Activated CD8-positive, alpha-beta memory T cell treated with anti-CD3 and anti-CD28 coated beads, Interleukin-2, amount 10 ng/mL, durations not matched to agents 7 days and 5 days (primary cell): ENCODE measurements at places on chromosomes 13 and 19.

DNA sequence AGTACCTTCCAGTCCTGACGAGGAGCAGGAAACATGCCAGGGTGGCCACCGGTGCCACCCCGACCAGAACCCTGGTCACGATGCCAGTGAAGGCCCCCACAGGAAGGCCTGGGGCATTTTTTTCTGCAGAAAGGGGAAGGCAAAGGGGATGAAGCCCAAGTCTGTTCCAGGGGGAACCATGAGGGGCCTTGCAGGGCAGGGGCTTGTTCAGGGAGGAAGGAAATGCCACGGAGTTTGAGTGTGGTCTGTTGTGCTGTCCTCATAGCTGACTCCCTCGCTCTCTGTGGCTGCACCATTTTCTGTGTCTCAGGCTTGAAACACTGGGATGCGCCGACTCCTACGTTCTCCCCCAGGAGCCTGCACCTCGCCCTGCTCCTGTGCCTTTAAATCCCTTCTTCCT is 27.5 kb upstream of the CEACAM1 start:
- peaks cover 37% of the 10 kb centered on the region for H3K27me3 ChIP-seq
- H3K4me3 ChIP-seq: no peak overlapping the region
- no peak for DNase-seq
- H3K4me1 ChIP-seq: peaks cover 10% of the 10 kb centered on the region
- no peak overlapping the region for H3K27ac ChIP-seq

GRCh38 chr13:30017880-30018279 is 167.5 kb upstream of the UBL3 start:
- DNase-seq: no peak
- H3K27ac ChIP-seq: no peak overlapping the region
- peaks cover 17% of the 10 kb centered on the region for H3K27me3 ChIP-seq
- H3K4me3 ChIP-seq: no peak overlapping the region
- no peaks in the 10 kb centered on the region for H3K36me3 ChIP-seq

DNA sequence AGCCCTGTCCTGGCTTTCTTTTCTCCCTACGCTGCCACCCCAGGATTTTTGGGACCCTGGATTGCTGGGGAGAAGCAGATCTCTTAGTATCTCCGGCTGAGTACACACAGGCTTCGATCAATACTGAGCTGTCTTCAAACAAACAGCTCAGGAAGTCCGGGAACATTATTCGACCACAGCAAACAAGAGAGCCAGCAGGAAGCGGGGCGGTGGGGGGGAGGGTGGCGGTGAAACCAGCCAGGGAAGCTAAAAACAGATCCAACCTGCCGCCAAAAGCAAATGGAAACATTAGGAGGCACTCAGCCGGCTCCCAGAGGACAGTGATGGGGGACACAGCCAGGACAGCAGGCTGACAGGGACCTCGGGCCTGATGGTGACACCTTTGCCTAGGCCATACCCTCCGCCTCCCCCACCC is 12.2 kb upstream of the BCAM start:
- H3K4me3 ChIP-seq: no peak overlapping the region
- DNase-seq: no peak
- H3K27me3 ChIP-seq: no peaks in the 10 kb centered on the region
- no peaks in the 10 kb centered on the region for H3K36me3 ChIP-seq

DNA sequence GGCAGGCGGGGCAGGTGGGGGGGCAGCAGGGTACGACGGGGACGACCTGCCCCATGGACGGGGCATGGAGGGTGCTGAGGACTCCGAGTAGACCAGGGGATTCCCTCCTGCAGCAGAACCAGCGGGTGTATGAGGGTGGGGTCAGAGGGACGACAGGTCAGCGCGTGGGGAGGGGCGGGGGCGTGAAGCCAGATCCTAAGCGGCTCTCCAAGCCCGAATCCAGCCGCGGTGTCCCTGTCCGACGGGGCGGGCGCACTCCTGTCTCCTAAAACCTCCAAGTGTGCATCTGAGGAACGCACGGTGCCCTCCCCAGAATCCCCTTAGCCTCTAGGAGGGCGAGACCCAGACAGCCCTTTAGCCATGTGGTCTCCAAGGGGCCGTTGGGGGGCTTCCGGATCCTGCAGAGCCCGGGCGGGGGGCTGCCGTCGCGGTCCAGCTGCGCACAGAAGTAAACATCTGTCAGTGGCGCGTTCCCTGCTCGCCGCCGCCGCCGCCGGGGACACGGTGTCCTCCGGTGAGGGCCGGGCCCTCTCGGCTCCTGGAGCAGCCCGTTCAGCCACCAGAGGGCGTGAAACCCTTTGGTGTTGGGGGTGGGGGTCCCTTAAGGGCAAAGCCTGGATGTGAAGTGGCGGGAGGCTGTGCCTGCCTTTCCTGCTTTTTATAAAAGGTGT is 730 bp downstream of the NRTN start:
- no peak overlapping the region for H3K4me3 ChIP-seq
- H3K4me1 ChIP-seq: peaks cover 19% of the 10 kb centered on the region
- H3K27ac ChIP-seq: no peak overlapping the region

DNA sequence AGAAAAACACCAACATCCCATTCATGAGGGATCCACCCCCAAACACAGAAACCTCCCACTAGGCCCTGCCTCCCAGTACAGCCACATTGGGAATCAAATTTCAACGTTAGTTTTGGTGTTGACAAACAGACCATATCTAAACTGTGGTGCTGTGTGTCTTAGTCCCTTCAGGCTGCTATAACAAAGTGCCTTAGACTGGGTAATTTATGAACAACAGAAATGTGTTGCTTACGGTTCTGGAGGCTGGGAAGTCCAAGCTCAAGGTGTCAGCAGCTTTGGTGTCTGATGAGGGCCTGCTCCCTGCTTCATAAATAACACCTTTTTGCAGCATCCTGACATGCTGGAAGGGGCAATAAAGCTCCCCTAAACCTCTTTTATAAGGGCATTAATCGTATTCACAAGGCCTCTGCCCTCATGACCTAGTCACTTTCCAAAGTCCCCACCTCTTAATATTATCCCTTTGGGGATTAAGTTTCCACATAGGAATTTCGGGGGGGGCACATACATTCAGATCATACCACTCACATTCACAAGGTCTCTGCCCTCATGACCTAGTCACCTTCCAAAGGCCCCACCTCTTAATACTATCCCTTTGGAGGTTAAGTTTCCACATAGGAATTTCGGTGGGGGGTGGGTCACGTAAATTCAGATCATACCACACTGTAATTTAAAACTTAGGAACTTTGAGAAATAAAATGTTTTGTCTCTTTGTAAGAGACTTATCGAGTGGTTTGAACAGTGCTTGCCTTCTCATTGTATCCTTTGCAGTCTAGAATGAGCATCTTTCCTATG is 27.5 kb downstream of the ZNF507 start:
- H3K36me3 ChIP-seq: peaks cover 57% of the 10 kb centered on the region
- H3K4me1 ChIP-seq: no peaks in the 10 kb centered on the region
- no peak for DNase-seq
- H3K27ac ChIP-seq: no peak overlapping the region

GRCh38 chr13:20247403-20247802 is 15.3 kb upstream of the GJB6 start:
- H3K27ac ChIP-seq: no peak overlapping the region
- peaks cover 21% of the 10 kb centered on the region for H3K27me3 ChIP-seq
- H3K4me3 ChIP-seq: no peak overlapping the region
- H3K36me3 ChIP-seq: no peaks in the 10 kb centered on the region
- H3K4me1 ChIP-seq: no peaks in the 10 kb centered on the region

- H3K36me3 ChIP-seq: peaks cover 4% of the 10 kb centered on the region
- H3K4me1 ChIP-seq: peaks cover 39% of the 10 kb centered on the region
- H3K27me3 ChIP-seq: peaks cover 31% of the 10 kb centered on the region
- H3K4me3 ChIP-seq: peak overlapping the region; percentile 68
- peak overlapping the region; percentile 82 for H3K27ac ChIP-seq
Observed at GRCh38 chr19:51441410-51442390, 16.6 kb downstream of the SIGLEC8 start.
